Uterine smooth muscle cell (primary cell): ENCODE measurements at places on chromosomes 4 and X. TPM values are rescaled to one million over a fixed set of nuclear protein-coding genes. Genes with fewer than 3 reads are reported as not detected.

The MAGEB2 gene
- total RNA-seq, result not detected in 2 replicates

The MAPK10 gene
- 21.1 and 23.4 TPM in 2 replicates for total RNA-seq

The GPR50 gene
- total RNA-seq, result not detected in 2 replicates

The TRPC3 gene
- 0.62 and 1.7 TPM in 2 replicates for total RNA-seq

The ADRA2C gene
- total RNA-seq, result 1.2 and 1.5 TPM in 2 replicates

The MUC7 gene
- not detected in 2 replicates for total RNA-seq

The MAGED1 gene
- 90.4 and 114 TPM in 2 replicates for total RNA-seq

The ARHGEF38 gene
- not detected in 2 replicates for total RNA-seq

The F11 gene
- not detected in 2 replicates for total RNA-seq

The TMSB15A gene
- 3.2 and 8.7 TPM in 2 replicates for total RNA-seq

The MAB21L2 gene
- 0.11 and 0.12 TPM in 2 replicates for total RNA-seq

The CNKSR2 gene
- 1.1 and 2.4 TPM in 2 replicates for total RNA-seq

The SRPK3 gene
- total RNA-seq, result 0.44 and 1.7 TPM in 2 replicates

The CENPVL1 gene
- total RNA-seq, result not detected in 2 replicates

The TMPRSS11B gene
- total RNA-seq, result not detected in 2 replicates

The INTU gene
- total RNA-seq, result 5.5 and 8.1 TPM in 2 replicates
